ENCODE measurements at places on chromosomes 1 and 21. TPM values are rescaled to one million over a fixed set of nuclear protein-coding genes. Genes with fewer than 3 reads are reported as not detected.

Gene NLRP3
- 9.5 TPM for total RNA-seq

Gene SEMA6C
- total RNA-seq, result 1.4 TPM

Gene SPRR3
- total RNA-seq, result not detected

Gene ZNF691
- total RNA-seq, result 11.9 TPM

Gene TRIM45
- 0.48 TPM for total RNA-seq

Gene SLC9C2
- total RNA-seq, result not detected

Gene ADAMTSL4
- 0.21 TPM for total RNA-seq

Gene ASAP3
- 0.66 TPM for total RNA-seq

Gene EBNA1BP2
- 104 TPM for total RNA-seq

Gene SSR2
- total RNA-seq, result 208 TPM

Gene CACHD1
- 0.05 TPM for total RNA-seq

Gene ARHGEF19
- total RNA-seq, result 2.5 TPM

Gene ERO1B
- total RNA-seq, result 22.8 TPM

Gene RHOC
- 138 TPM for total RNA-seq

Gene IL20
- total RNA-seq, result not detected

Gene L1TD1
- 0.31 TPM for total RNA-seq

Measured in GM12878 (cell line).